ENCODE measurements at places on chromosomes 7 and 10. TPM values are rescaled to one million over a fixed set of nuclear protein-coding genes. Genes with fewer than 3 reads are reported as not detected.

DNA sequence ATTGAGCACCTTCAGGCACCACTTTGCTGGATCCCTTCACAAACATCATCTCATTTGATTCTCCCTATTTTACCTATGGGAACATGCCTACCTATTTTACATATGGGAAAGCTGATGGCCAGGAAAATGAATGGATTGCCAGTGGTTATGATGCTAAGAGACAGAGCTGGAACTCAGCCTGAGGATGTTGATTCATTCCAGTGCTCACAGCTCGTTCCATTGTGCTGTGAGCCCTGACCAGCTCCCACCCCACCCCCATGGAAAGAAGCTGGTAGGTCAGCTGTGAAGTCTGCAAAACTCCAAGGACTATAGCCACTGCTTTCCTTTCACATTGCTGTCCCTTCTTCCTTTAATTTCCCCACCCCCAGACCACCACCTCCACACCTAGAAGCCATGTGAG lies 9.6 kb downstream of the UBTD1 start:
- no peak for DNase-seq
- no peaks in the 10 kb centered on the region for H3K27me3 ChIP-seq
- H3K27ac ChIP-seq, result no peak overlapping the region
- no peaks in the 10 kb centered on the region for H3K36me3 ChIP-seq
- H3K4me1 ChIP-seq, result peaks cover 16% of the 10 kb centered on the region
- no peak overlapping the region for H3K4me3 ChIP-seq

GRCh38 chr10:57145548-57145947 lies 784.5 kb upstream of the ZWINT start:
- H3K27me3 ChIP-seq, result no peaks in the 10 kb centered on the region
- no peaks in the 10 kb centered on the region for H3K4me1 ChIP-seq
- no peak for DNase-seq
- no peaks in the 10 kb centered on the region for H3K36me3 ChIP-seq
- no peak overlapping the region for H3K4me3 ChIP-seq

DNA sequence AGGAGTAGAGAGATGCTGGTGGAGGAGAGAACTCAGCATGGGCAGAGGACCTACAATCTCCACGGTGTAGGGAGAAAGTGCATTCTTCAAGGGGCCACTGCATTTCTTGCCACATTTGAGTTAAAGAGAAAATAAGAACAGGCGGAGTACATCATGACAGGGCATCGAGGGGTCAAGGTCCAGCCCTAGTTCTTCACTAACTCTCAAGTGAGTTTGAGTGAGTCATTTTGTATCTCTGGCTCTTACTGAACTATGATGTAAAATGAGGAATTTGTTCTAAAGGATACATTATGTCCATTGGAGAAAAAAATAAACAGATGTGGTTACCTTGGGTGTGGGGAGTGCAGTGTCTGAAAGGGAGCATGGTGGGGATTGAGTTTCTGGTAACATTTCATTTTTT lies 182.9 kb downstream of the XPNPEP1 start:
- no peaks in the 10 kb centered on the region for H3K36me3 ChIP-seq
- peaks cover 8% of the 10 kb centered on the region for H3K4me1 ChIP-seq
- no peak overlapping the region for H3K4me3 ChIP-seq
- no peak overlapping the region for H3K27ac ChIP-seq
- H3K27me3 ChIP-seq, result no peaks in the 10 kb centered on the region

DNA sequence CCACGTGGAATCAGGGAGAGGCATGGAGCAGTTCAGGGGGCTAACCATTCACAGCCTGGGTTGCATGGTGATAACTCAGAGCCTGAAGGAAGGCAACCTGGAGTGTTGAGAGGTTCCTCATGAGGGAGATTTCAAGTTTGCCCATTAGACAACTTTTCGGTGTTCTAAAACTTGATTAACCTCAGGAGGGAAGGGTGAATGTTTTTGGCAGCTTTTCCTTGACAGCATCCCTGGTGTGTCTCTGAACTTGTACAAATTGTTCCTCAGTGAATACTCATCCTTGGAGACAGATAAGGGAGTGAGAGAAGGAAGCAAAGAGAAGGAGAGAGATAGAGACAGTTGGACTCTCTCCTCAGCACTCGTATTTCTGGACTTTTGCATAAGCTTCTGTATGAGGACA lies at the start of gene OR9A4:
OR9A4 (plus strand) TSS at position 301 of the 400 bp plus-strand sequence. CDS start 2,477 bp downstream, outside the sequence.
- H3K4me1 ChIP-seq, result no peaks in the 10 kb centered on the region
- no peaks in the 10 kb centered on the region for H3K36me3 ChIP-seq
- DNase-seq, result no peak

DNA sequence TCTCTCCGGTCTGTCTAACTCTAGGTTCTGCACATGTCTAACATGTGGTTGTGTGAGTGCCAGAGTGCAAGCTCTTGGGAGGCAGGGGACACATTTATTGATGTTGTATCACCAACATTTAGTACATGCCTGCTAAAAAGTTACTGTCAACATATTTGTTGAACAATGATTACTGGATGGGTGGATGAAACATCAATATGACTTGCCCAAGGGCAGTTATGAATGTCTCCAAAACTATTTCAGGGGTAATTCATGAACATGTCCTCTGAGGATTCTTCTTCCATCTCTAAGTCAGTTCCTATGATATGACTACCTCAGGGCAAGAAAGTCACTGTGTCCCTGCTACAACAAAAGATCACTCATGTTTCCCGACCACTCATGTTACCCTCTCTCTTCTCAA lies 91.3 kb upstream of the STEAP1B start:
- H3K4me3 ChIP-seq, result no peak overlapping the region
- no peak overlapping the region for H3K27ac ChIP-seq
- peaks cover 42% of the 10 kb centered on the region for H3K4me1 ChIP-seq
- DNase-seq, result no peak

GRCh38 chr7:87391020-87391701 lies 45.7 kb downstream of the CROT start:
- H3K36me3 ChIP-seq, result peaks cover 17% of the 10 kb centered on the region
- no peaks in the 10 kb centered on the region for H3K4me1 ChIP-seq
- no peak overlapping the region for H3K4me3 ChIP-seq
- H3K27me3 ChIP-seq, result no peaks in the 10 kb centered on the region
- DNase-seq, result no peak

DNA sequence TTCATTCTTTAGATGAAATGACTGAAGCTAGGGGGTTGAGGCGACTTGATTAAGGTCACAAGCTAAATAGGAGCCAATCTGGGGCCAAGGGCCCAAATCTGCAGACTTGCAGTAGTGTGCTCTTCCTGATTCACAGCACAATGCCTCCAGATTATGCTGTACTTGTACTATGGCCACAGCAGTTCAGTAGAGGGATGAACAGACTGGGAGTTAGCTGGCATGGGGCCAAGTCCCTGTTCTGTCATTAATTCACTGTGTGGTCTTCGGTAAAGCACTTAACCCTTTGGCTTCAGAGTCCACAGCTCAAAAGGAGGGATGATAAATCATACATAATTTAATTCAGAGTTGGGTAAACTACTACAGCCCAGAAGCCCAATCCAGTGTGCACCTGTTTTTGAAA lies 196.8 kb downstream of the XPNPEP1 start:
- H3K4me3 ChIP-seq, result no peak overlapping the region
- no peaks in the 10 kb centered on the region for H3K4me1 ChIP-seq
- H3K27ac ChIP-seq, result no peak overlapping the region
- no peak for DNase-seq

The SFTPA1 gene
- 7.1 TPM for total RNA-seq

The CLIP2 gene
- total RNA-seq, result 25.5 TPM

The CAMK1D gene
- 9.8 TPM for total RNA-seq

The DYNC1I1 gene
- total RNA-seq, result 16.4 TPM

The MRLN gene
- total RNA-seq, result not detected
